ENCODE measurements at places on chromosomes 11 and 22.

- DNase-seq, result no peak
Observed at GRCh38 chr22:32236970-32237369, 18.2 kb downstream of the SLC5A4 start.

DNA sequence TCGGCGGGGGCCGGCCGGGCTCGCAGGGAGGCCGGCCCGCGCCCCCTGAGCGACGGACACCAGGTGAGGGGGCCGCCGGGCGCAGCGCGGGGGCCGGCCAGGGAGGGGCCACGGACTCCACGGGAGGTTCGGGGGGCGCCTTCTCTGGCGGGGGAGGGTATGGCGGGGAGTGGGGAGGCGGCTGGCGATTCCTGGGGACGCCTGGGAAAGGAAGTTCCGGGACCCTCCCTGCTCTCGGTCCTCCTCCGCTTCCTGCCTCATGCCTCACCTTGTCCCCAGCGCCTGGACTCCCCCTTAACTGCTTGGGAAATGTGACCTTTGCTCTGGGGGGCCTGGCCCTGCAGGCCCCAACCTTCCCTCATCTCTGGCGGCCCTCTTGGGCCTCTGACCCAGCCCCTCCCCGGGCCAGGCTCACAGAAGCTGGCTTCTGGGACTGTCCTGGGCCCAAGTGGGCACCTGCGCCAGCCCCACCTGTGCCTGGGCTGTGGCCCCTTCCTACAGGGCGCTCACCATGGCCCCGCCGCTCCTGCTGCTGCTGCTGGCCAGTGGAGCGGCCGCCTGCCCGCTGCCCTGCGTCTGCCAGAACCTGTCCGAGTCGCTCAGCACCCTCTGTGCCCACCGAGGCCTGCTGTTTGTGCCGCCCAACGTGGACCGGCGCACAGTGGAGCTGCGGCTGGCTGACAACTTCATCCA is 516 bp downstream of the LRFN4 start:
- DNase-seq, result no peak

DNA sequence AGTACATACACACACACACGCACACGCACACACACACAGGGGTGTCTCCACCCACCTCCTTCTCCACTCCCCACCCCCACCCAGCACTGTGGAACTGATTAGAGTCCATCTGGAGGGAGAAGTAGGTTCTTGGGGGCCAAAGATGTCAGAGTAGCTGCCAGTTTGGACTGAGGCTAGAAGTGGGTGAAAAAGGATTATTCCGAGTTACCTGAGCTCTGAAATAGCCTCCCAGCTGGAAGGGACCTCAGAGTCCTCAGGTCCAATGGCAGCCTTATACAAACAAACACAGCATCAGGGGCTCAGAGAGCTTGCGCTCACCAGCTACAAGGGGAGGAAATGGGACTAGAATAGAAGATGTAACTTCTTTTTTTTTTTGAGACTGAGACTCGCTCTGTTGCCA is 20.8 kb downstream of the IL10RA start:
- no peak for DNase-seq

- no peak for DNase-seq
Observed at GRCh38 chr22:35126993-35127392, 61.0 kb downstream of the ISX start.

- DNase-seq, result no peak
Observed at GRCh38 chr11:120517801-120518291, 6.3 kb downstream of the GRIK4 start.

Measured in activated gamma-delta T cell treated with anti-CD3 and anti-CD28 coated beads, Interleukin-2, amount 50 U/mL, for 16 hours (primary cell).